ENCODE measurements at places on chromosomes 4 and X. TPM values are rescaled to one million over a fixed set of nuclear protein-coding genes. Genes with fewer than 3 reads are reported as not detected.

The PKD2 gene
- 25.1 TPM for total RNA-seq

The PITX2 gene
- total RNA-seq, result 0.72 TPM

The LGI2 gene
- total RNA-seq, result 0.06 TPM

The FMR1NB gene
- total RNA-seq, result not detected

The ERCC6L gene
- total RNA-seq, result 11.4 TPM

The TRPC3 gene
- total RNA-seq, result 0.08 TPM

The MND1 gene
- 21.1 TPM for total RNA-seq

The NWD2 gene
- total RNA-seq, result not detected

The FGFBP1 gene
- 5.1 TPM for total RNA-seq

The SSX4B gene
- total RNA-seq, result not detected

The KLHL15 gene
- 4.3 TPM for total RNA-seq

The IL13RA1 gene
- 57.5 TPM for total RNA-seq

The TBC1D9 gene
- 5.9 TPM for total RNA-seq

The AKAP14 gene
- not detected for total RNA-seq

The ENOPH1 gene
- 35.6 TPM for total RNA-seq

The SAGE1 gene
- total RNA-seq, result not detected
